NCI-H187 (cell line): ENCODE measurements at places on chromosomes 7 and 10.
A peak's percentile ranks its signal among the peaks of the same experiment; 100 is the strongest.

- DNase-seq = no peak
Observed at GRCh38 chr7:11127988-11128387, 154.3 kb downstream of the PHF14 start.

DNA sequence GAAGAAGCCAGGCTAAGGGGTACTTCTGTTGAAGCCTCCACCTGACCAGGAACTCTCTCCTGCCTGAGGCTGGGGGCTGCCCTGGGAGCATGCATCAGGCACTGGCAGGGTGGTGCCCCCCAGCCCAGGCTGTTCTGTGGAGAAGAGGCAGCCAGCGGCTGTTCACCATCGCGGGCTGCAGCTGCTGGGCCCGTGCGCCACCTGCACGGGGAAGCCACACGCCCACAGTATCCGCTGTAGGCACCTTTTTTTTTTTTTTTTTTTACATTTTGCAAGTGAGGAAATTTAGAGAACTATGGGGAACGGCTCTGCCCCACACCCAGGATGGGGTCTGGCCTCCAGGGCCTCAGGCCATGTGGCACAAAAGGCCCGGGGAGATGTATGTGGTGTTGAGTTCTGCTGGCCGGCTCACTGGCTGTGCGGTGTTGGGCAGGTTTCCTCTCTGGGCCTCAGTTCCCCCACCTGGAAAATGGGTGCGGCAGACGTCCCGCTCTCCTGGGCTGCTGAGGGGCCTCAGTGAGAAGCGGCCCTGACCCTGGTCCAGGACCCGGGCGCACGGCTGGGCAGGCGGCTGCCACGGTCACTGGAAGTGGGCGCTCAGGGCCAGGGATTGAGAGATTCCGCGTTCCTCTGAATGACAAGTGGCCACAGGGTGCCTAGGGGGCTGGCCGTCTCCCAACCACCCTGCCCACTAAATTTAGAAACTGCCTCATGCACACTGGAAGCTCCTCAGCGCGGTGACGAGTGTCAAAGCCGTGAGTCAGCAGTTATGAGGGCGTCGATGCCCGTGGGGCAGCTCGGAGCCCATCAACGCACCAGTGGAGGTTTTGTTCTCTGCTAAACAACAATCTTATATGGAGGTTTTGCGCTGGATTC is 8.8 kb upstream of the INTS1 start:
- no peak for DNase-seq

DNA sequence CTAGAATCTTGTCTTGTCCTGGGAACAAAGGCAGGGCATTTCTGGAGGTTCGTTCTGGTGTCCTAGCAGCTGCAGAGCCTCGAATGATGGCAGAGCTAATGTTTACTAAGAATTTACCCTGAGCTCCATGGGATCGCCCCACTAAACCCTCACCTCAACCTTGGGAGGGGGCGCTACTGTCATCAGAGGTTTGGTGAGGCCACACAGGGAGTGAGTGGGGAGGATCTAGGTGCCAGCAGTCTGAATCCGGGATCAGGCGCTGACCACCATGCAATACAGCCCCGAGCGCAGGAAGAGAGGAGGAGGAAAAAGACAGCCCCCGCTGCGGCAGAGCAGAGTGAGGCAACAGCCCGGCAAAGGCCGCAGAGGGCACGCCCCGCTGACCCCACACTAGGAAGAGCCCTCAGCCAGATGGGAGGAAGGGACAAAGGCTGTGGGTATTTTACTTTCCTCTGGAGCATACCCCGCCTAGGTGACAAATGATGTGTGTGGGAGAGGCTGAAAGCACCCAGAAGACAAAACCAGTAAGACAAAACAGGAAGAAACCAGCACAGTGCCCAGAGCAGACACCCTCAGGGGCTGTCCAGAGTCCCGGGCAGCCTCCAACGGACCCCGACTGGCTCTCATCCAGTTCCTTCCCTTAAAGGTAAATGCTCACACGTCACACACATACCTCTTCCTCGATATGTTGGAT is 103.5 kb downstream of the FAM53B start:
- DNase-seq = no peak

DNA sequence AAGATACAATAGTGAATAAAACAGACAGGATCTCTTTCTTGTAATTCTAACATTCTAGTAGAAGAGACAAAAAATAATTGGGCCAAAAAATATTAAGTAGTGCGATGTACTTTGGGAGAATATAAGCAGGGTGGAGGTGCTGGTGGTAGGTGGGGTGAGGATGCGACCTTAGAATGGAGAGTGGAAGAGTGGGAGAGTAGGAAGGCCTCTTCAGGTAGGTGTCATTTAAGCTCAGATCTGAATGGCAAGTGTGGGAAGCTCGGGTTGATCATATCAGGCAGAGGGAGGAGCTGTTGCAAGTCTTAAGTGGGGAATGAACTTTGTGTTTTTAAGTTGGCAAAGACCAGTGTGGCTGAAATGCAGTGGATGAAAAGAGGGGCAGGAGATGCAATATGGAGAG is 3.8 kb upstream of the IFRD1 start:
- DNase-seq = no peak

DNA sequence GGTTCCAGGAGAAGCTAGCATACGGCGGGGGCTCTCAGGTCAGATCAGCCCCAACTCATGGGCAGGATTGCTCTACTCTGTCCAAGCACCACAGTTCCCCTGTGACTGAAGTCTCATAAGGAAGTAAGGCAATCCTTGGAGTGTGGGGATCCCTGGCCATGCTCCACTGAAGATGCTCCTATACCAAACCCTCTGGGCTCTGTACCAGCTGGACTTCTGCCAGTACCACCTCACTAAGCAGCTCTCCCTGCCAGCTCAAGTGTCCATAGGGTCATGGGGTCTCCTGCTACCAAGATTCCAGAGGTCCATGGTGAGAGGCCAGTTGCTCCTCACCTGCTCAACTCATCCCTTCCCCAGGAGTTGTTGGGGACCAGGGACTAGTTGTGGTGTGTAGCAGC is 355.7 kb upstream of the STEAP1 start:
- no peak for DNase-seq

DNA sequence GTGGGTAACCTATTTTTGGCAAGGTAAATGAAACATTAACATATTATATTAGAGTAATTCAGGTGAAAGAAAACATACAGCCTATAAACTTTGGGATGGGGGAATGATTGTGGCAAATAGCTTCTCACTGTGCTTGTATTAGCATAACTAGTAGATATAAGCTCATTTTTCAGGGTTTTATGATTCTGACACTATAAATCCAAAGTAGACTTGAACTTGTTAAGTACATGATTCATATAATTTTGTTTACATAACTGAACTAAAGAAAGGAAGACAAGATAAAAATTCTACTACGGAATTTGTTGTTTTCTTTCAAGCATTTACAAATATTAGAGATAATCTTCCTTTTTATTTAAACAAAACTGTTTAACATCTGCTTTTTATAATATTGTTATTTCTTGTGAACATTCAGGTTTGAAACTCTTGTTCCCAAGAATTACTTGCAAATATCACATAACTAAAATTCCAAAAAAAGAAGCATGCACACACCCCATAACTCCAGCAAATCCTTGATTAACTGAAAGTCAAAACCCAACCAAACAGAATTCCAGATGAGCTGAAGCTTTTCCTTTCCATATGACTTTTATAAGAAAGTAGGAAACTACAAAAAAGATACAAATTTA is 142.3 kb downstream of the JAZF1 start:
- no peak for DNase-seq

GRCh38 chr10:76192694-76193320 is 761.4 kb downstream of the LRMDA start:
- DNase-seq = no peak

DNA sequence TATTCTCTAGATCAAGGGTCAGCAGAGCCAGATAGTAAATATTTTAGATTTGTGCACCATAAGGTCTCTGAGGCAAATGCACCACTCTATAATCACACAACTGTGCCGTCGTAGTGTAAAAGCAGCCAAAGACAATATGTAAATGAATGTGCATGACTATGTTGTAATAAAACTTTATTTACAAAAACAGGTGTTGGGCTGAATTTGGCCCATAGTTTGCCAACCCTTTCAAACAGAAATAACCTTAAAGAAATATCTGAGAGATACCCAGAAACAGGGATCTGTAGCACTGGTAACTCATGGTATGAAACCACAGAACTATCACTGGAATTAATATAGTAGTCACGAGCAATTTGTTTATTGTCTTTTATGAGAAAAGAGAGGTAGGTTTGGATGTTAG is 86.0 kb downstream of the ARID5B start:
- DNase-seq = no peak

DNA sequence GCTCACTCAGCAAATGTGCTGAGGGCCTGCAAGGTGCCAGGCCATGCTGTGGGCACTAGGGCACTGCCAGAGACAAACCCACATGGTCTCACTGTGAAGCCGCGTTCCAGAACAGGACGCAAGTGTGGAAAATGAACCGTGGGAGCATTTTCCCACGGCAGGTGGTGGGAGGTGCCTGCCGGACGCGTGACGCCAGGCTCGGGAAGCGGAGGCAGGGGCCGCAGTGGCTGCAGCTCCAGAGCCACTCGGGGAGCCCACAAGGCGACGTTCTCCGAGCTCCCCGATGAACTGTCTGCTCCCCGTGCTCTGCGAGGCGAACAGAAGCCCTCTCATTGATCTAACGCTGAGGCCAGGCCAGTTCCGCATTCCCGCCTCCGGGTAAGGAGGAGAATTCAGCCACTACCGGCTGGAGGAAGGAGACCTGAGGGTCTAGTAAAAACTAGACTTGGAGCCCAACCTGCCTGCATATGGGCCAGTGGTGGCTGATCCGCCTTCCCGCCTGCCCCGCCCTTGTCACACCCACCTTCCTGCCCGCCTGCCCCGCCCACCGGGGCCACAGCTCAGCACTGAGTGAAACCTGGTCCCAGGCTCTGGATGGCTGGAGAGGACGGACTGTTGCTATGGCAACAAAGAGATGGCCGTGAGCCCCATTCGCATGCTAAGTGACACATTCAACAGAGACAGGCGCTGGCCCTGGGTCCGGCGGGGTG is 13.1 kb downstream of the ADGRA1 start:
- DNase-seq = peak; percentile 20

- no peak for DNase-seq
Observed at GRCh38 chr7:151940048-151940811, 16.0 kb upstream of the GALNTL5 start.

GRCh38 chr7:3105856-3106255 is 62.2 kb upstream of the CARD11 start:
- no peak for DNase-seq

DNA sequence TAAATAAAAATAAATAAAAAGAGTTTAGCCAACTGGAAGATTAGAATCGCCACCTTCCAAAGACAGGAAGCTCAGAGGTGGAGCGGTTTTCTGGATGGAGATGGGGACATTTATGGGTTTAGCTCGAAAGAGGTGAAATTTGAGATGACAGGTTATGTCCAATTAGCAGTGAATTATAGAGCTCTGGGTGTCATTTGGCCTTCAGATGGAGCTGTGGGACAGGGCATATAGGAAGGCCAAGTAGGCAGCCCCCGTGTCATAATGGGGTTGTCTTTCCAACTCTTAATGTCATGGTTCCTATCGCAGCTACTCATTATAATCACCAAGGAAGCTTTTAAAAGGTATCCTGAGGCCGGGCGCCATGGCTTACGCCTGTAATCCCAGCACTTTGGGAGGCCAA is 21.0 kb upstream of the EEPD1 start:
- DNase-seq = no peak

- DNase-seq = no peak
Observed at GRCh38 chr10:71974489-71975021, 10.4 kb downstream of the CHST3 start.

GRCh38 chr10:15374566-15374965 is 3.5 kb upstream of the FAM171A1 start:
- DNase-seq = no peak

DNA sequence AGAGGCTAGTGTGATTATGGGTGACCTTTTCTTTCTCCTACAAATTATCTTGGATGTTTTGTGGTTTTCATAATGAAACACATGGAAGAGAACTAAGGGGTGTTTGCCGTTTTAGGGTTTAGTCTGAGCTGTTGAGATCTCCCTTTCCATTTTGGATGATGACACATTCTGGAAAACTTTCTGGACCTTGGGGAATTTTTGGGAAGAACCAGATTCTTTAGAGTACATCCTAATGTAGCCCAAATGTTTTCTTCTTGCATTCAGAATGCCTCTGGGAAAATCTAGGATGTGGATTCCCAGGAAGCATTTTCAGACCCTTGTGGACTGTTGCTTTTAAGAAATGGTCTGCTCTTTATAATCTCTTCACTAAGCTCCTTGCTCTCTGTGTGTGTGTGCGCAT is 165.7 kb downstream of the SORCS3 start:
- DNase-seq = no peak
